ENCODE measurements at places on chromosomes 3 and 15.

- no peak for DNase-seq
Observed at GRCh38 chr15:52417957-52418356, 110.7 kb downstream of the MYO5A start.

DNA sequence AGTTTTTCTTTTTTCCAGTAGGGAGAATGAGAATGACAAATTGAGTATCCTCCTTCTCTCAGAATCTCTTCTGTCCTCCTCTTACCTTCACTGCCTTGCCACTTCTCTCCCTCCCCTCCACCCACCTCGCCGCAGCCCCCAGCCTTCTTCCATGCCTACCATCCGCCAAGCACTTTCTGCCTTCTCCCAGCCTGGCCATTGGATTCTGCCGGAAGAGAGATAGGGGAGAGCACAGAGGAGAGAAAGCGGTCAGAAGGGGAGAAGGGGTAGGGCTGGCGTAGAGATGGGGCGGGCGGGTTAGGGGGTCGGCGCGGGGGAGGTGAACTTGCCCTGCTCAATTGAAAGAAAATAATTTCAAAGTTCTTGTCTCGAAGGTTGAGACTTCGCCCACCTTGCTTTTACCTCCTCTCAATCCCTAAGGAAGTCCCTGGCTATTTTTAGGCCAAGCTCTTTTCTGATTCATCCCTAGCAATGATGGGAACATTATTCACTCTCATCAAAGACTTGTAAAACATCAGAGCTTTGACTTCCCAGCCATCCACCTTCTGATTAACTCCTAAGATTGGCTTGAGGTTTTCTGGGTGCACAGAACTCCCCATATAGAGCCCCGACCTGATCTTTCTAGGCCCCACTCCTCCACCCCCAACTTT, 811 bp downstream of the C3orf52 start:
- no peak for DNase-seq

DNA sequence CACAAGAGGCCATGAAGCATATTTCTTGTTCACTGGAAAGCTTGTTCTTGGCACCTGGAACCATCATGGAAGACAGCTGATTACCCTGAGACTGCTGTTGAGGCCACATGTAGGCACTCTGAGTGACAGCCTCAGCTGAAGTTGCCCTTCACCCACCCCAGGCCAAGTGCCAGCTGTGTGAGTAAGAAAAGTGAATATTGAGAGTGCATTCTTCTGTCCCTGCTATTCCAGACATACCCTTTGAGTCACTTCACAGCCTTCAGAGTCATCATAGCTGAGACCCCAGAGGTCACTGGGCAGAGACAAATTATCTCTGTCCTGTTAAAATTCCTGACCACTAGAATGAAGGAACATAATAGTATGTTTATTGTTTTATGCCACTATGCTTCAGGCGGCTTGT, 79.6 kb downstream of the NFKBIZ start:
- DNase-seq: no peak

GRCh38 chr3:105853801-105854432, 14.9 kb downstream of the CBLB start:
- no peak for DNase-seq

DNA sequence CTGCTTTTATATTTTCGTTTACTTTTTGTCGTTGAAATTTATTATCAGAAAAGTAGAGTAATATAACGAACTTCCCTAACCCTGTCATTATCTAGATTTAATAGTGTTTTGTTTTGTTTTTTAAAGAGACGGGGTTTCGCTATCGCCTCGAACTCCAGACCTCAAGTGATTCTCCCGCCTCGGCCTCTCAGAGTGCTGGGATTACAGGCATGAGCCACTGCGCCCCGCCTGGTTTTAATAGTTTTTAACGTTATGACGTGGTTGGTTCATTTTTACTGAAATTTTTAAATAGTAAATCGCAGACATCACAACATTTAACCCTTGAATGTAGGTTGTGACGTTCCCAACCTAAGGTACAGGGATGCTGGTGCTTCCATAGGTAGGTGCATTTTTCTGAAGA, 1.0 kb downstream of the NGRN start:
- no peak for DNase-seq

DNA sequence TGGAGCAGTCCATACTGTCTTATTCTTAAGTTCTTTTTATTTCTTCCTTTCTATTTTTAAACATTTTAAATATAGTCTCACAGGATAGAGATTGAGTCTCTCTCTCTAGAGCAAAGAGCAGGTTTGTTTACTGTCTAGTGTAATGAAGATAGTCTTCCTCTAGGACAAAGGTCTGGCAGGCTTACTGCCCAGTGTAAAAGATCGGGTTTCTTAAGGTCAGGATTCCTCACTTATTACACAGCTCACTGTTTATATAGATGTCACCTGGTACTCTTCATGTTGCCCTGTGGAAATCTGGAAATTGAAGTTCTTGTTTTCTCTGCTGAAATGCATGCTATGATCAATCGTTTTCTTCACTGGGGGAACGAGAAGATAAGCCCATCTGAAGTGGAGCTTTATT, 76.0 kb downstream of the ZBBX start:
- no peak for DNase-seq

DNA sequence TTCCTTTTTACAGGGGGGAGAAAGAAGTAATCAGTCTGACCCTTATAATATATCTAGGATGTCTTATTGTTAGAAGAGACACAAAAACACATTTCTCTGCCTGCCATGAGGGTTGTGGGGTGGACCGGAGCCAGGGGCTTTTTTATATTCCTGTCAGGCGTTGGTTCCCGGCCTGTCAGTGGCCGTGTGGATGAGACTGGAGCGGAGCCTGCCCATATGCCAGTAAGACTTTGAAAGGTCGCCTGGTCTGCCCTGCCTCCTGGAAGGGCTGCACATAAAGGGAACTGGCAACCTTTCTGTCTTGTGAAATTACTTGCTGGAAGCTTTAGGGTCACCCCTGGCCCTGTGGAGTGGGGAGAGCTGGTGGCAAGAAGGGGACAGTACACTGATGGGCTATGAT, 34.7 kb downstream of the MAP3K13 start:
- no peak for DNase-seq

DNA sequence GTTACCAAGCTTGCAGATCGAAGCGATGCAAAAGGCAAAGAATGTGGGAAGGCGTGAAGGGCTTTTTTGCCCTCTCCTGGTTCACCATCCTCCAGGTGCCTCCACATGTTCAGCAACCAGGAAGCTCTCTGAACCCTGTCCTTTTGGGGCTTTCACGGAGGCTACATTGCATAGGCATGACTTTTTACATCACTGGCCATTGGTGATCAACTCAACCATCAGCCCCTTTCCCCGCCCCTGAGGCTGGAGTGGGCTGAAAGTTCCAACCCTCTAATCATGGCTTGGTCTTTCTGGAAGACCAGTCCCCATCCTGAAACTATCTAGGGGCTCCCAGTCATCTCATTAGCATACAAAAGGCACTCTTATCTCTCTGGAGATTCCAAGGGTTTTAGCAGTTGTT, 52.6 kb downstream of the UACA start:
- DNase-seq: no peak

DNA sequence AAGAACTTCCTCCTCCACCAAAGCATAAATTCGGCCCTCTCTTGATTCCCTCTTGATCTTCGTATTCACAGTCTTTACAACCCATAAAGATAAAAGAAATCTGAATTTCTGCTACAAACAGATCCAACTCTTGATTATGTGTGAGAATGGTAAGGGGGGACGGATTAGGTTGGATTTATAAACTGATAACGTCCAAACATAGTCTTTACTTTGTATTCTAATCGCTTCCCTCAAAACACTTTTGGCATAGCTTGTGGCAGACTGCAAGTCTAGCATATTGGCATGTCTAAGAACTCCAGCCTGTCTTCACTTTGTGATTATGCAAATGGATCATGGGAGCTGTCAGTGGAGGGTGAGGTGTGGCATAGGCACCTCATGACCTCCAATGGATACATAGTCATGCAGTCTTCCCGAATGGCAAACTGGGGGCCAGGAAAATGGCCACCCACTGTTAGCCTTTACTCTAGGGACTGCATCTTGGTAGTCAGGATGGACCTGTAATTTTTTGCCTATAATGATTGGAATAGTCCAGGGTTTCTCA, 24.3 kb upstream of the GPR171 start:
- no peak for DNase-seq

DNA sequence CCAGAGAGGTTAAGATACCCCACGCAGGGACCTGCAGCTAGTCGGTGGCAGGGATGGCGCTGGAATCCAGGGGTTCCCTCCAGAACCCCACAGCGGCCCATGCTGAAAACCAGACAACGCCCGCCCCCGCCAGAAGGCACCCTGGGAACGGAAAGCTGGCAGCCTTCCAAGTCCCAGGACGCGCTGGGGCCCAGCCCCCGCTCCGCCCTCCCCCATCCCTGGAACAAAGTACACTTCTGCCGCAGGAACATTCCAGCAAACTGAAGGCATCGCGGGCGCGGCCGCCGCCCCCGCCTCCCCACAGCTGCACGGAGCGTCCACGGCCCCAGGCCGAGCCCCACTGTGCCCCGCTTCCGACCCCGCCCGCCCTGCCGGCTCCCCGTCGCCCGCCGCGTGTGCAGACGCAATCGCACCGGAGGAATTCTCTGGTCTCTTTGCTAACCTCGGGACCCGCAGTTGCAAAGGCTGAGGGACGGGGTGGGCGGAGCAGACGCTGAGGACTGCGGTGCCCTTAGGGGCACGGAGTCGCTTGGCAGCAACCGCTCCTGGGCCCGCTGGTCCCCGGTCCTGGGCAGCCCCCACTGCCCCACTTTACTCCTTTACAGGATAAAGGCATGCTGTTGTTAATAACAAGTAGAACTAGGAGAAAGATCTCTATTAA, 44.8 kb upstream of the RNU6-1 start:
- no peak for DNase-seq

DNA sequence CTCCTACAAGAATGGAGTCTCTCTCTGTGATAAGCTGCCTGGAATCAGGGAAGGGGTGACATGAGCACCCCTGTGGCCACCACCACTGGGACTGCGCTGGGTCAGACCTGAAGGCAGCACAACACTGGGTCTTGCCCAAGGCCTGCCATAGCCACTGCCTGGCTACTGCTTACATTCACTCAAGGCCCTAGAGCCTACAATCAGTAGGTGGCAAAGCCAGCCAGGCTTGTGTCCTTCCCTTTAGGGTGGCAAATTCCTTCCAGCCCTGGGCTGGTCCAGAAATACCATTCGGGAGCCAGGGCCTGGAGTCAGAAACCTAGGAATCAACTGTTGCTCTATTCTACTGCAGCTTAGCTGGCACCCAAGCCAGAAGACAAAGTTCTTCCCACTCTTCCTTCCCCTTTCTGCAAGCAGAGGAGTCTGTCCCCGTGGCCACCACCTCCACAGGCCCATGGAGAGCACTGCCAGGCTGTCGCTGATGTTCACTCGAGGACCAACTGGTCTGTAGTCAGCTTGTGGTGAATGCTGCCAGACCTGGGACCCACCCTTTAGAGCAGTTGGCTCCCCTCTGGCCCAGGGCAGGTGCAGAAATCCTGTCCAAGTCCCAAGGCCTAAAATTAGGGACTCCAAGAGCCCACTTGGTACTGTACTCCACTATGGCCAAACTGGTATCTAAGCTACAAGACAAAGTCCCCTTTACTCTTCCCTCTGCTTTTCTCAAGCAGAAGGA, 307.4 kb downstream of the THSD4 start:
- no peak for DNase-seq

DNA sequence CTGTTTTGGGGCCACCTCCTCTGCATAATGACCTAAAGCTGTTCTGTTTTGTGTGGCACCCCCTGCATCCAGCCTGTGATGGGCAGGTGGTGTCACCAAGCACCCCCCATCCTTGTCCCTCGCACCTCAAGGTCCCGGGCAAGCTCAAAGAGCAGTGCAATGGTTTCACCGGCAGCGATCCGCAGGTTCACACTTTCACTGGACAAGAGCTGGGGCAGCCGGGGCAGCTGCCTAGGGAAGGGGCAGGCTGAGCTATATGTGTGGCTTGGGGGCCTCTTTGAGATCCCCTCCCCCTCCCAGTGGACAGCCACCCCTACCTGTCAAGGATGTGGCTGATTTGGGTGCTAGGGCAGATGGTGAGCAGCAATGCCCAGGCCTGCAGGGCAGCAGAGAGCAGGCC, 3.1 kb downstream of the IFRD2 start:
- DNase-seq: no peak

DNA sequence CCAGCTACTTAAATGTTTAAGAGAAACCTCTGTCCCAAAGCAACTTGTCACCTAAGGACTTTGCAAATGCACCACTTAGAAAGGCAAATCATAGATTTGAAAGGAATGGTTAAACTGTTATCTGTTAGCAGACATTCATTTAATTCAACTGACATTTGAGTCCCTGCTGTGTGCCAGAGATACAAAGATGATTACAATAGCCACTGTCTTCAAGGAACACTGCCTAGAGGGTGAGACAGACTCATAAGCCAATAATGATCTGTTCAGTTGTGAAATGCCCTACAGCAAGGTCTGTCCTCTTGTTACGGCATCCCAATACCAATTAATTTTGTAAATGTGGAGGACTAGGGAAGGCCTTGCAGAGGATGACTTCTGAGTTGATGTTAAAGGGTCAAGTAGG, 113.1 kb downstream of the ATG7 start:
- no peak for DNase-seq

DNA sequence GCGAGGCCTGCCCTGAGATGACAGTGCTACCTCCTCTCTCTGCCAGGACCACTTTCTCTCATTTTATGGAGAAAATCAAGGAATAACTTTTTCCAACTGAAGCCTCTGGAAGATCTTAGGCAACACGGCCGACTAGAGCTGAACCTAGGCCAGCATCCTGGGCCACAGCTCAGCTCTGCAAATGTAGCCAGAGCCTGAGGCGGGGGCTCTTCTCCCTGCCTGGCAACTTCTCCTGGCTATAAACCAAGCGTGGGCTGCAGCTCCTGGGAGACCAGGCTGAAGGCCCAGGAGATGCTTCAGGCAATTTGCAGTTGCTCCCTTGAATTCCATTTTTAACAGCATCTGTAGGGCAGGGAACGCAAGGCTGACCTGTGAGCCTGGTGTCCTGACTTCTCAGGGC, 74.9 kb downstream of the CEMIP start:
- DNase-seq: no peak

GRCh38 chr3:146682171-146682570, 77.0 kb upstream of the PLSCR5 start:
- no peak for DNase-seq

- no peak for DNase-seq
Observed at GRCh38 chr15:92797168-92798052, 102.7 kb upstream of the CHD2 start.

DNA sequence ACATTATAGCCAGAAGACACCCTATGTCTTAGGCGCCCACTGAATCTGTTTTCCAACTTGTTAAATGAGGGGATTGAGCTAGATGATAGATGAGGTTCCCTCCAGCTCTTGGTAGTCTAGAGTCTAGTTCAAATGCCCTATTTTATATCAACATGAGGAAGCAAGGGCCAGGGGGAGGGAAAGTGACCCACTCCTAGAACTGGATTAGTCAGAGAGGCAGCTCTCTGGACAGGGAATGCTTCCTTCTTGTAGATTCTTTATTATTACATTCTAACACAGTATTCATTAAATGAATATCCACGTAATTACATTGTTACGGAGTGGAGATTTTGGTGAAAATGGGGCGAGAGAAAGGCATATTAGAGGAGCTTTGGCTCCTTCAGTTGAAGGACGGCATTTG, 89.5 kb downstream of the RAD18 start:
- DNase-seq: no peak

GRCh38 chr3:128313935-128314334, 152.8 kb downstream of the DNAJB8 start:
- no peak for DNase-seq

All from GM18507 (cell line).